ENCODE measurements at places on chromosomes 1 and 21.
A peak's percentile ranks its signal among the peaks of the same experiment; 100 is the strongest.

GRCh38 chr1:38803647-38804046 is 55.9 kb downstream of the RRAGC start:
- no peak for DNase-seq

DNA sequence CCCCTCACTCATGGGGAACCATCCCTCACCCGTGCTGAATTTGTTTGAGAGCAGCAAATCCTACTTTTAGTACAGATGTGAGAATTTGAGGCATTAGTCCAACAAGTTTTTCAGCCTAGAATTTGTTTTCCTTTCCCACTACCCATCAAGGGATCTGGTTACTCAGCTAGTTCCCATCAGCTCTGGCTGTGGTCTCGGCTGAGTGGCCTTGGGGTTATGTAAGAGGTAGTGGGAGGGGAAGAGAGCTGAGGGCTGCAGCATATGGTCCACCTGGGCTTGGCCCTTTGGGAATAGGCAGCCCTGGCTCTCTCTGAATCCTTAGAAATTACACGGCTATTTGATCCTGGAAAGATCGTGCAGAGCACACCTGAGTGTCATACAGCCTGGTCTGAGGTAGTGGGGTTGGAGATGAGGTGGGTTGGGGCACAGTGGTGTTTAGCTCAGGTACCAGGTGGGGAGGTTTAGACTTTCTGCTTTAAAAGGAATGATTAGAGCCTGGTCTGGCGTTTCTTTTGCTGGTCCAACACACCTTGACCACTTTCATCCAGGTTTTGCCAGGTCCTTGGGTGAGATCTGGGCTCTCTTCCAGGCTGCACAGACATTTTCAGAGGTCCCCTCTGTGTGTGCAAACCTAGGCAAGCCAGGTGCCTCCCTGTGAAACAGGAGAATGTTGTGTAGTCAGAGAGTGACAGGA is 4.2 kb downstream of the GSTM4 start:
- peak; percentile 40 for DNase-seq

DNA sequence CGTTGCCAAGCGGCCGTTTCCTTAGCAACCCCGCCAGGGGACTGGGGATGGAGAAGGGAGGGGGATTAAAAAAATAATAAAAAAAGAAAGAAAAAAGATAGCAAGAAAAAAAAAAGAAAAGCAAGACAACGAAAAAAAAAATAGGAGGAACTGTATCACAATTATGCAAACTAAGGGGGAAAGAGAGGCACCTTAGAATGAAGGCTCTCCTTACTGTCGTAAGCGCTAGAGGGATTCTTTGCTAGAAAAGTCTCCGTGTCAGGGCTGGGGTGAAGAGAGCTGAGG is 625 bp upstream of the NEGR1 start:
- no peak for DNase-seq

- DNase-seq, result peak; percentile 53
These were observed 71.0 kb upstream of the CYP2J2 start for GRCh38 chr1:59997479-59998115.

GRCh38 chr21:32520875-32521735 is 64.2 kb downstream of the TCP10L start:
- DNase-seq, result no peak
